ENCODE measurements at places on chromosomes 12 and 14. TPM values are rescaled to one million over a fixed set of nuclear protein-coding genes. Genes with fewer than 3 reads are reported as not detected.

Gene SLC5A8
- not detected for total RNA-seq

DNA sequence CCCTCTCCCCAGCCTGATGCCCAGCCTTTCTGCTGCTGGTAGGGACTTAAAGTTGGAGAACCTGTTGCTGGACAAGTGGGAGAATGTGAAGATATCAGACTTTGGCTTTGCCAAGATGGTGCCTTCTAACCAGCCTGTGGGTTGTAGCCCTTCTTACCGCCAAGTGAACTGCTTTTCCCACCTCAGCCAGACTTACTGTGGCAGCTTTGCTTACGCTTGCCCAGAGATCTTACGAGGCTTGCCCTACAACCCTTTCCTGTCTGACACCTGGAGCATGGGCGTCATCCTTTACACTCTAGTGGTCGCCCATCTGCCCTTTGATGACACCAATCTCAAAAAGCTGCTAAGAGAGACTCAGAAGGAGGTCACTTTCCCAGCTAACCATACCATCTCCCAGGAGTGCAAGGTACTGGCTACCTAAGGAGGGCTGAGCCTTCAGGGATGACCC, 1.6 kb downstream of the TSSK4 start:
- DNase-seq = no peak

Gene SLC6A12
- total RNA-seq = not detected

- no peak for DNase-seq
Observed at GRCh38 chr12:131250028-131250950, 296.6 kb downstream of the ADGRD1 start.

DNA sequence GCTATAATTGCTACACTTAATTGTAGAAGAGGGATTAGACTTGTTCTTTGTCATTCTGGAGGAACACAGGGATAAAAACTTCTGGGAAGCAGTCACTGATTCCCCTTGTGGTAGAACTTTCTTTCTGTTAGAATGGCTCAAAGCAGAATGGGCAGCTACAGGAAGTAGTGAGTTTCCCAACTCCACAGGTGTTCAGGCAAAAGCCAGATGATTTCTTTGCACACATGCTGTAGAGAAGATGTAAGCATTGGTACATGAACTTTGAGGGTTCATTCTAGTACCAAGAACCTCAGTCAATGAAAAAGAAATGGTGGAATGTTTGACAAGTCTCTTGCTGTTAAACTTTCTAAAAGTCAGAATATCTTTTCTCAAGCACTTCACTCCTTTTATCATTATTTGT, 4.3 kb downstream of the NDUFA9 start:
- no peak for DNase-seq

Gene PRPF39
- total RNA-seq = 29.7 TPM

Gene FITM1
- total RNA-seq = not detected

Gene ACTR10
- 42.2 TPM for total RNA-seq

DNA sequence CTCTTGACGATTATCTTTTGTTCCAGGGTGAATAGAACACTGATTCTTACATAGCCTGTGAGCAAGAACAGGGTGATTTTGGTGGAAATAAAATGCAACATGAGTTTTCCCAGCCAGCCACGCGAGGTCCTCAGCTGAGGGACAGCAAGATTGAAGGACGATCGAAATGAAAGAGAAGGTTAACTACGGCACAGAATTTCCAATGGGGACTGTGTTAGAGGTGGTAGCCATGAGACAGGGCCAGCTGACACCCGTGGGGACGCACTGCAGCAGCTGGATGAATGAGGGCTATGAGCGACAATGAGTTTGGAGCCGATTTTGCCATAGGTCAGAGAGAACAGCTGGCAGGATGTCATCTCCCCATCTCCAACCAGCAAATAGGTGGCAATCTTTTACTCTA, 243.4 kb upstream of the PELI2 start:
- DNase-seq = no peak

GRCh38 chr12:70243510-70244371, 508 bp downstream of the CNOT2 start:
- DNase-seq = no peak

GRCh38 chr12:101591781-101592180, 3.0 kb upstream of the MYBPC1 start:
- no peak for DNase-seq

DNA sequence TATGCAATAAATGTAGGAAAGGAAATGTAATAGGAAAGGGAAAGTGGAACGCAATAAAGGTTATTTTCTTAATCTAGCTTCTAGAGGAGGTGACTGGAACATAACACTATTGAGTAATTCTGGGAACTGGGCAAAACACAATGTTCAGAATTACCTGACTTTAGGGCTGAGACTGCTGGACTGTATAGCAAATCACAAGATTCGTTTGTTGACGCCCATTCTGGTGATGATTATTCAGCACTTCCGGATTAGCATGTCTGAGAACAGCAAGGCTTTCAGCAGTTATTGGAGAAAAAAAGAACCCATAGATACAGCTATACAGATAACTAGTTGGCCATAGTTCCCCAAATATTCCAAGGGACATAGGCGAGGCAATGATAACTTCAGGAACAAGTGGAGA, 2.3 kb upstream of the KLRD1 start:
- no peak for DNase-seq

Gene CFL2
- total RNA-seq = 67.8 TPM

Gene CCDC197
- not detected for total RNA-seq

Gene LMO3
- 73.7 TPM for total RNA-seq

- DNase-seq = no peak
Observed at GRCh38 chr12:49582201-49582600, 14.3 kb upstream of the MCRS1 start.

DNA sequence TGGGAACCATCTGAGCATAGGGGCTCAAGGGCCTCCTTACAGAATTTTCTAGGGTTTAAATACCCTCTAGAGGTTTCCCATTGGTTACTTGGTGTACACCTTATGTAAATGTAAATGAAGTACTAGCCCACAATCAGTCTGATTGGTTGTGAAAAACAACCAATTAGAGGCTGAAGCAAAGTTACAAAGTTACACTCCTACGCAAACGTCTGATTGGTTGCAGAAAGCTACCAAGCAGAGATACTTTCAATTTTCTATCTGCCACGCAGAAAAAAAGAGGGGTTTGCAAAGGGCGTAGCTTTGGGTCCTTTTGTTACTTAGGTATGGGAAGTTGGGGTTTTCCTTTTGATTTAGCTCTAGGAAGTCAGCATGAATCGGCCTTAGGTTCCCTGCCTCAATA, 1.8 kb upstream of the TMEM19 start:
- DNase-seq = no peak

DNA sequence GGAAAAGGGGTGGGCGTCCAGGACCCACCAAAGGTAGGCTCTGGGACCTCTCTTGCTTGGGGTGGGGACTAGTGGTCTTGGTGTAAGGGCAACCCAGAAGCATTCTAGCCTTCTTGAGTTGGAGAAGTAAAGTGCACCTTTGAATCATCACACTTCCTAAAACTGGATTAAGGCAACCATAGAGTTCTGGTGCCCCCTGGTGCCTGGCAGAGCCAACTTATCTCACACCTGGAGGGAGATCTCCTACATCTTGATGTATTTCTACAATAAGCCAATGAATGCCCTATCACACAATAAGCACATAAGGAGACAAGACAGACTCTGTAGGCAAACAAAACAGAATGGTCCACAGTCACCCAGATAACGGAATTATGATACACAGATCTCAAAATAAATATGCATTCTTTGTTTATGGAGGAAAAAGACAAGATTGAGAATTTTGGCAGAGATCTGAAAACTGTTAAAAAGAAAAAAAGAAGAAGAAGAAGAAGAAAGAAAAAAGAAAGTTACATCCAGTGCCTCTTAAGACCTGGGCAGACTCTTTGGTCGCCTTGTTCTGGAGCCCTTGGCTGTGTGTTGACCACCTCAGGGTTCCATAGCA, 95.9 kb upstream of the PPP2R5C start:
- no peak for DNase-seq
